ENCODE measurements at places on chromosomes 2 and 18.
A peak's percentile ranks its signal among the peaks of the same experiment; 100 is the strongest.

GRCh38 chr2:48080534-48081316, 174.4 kb upstream of the FBXO11 start:
- no peak for DNase-seq

GRCh38 chr18:46343931-46344372, 239.8 kb downstream of the HAUS1 start:
- DNase-seq = no peak

DNA sequence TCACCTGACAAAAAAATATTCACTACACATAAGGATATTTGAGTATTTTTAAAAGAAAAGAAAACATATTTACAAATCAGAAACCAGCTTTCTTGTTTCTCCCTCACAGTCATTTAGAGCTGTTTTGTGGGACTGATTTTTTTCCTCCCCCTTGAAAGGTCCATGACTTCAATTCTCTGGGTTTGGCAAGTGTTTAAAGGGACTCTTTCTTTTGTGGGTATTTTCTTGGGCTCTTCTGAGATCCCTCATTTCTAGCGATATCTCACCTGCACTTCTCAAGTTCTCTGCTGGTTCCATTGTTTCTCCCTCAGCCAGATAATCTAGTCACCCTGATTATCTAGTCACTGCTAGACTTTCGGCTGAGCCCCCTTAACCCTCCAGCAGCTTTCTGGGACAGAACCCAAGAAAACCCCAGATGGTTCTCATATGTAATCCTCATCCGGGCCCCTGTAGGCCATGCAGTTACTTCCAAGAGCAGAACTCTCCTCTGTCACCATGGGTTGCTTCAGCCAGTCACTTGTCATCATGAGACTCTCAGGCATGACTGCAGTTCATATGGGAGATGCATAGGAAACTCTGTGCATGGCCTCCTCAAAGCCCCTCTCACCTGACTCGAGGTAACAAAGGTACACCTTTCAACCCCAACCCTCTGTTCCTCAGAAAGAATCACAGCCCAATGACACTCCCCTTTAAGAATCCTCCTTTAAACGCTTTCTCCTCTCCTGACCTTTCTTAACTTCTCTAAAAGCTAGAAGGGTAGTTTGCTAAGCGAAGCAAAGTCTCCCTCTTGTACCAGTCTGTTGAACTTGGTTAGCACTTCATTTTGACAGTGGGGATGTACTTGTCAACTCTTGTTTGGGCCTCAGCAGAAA, 36.7 kb upstream of the ITGA4 start:
- no peak for DNase-seq

GRCh38 chr2:187079901-187080300, 230.9 kb upstream of the ZSWIM2 start:
- DNase-seq = no peak

GRCh38 chr2:66305718-66306117, 129.2 kb upstream of the MEIS1 start:
- DNase-seq = peak; percentile 43

- DNase-seq = no peak
These were observed 408.8 kb downstream of the GALNT13 start for GRCh38 chr2:154280543-154280942.

GRCh38 chr2:237715459-237715947, 83.1 kb upstream of the RBM44 start:
- no peak for DNase-seq

DNA sequence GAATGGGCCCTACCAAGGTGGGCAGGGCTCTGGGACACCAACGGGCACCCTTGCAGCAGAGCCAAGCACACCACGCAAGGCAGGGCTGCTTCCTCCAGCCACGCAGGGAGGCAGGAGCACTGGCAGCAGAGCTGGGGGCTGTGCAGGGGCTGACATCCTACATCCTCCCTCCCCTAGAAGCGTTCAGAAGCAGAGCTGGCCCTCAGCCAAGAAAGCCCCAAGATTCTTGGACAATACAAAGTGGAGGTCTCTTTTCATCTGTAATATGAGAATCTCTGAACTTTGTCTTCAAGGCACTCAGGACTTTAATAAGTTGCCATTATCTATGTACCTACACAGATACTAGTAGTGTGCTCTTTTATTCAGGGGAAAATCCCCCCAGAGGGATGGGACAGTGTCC, 128.1 kb upstream of the AGAP1 start:
- DNase-seq = no peak

GRCh38 chr18:60019463-60019840, 119.7 kb downstream of the PMAIP1 start:
- DNase-seq = no peak

GRCh38 chr18:31040686-31041270, 1.8 kb downstream of the DSC3 start:
- no peak for DNase-seq

DNA sequence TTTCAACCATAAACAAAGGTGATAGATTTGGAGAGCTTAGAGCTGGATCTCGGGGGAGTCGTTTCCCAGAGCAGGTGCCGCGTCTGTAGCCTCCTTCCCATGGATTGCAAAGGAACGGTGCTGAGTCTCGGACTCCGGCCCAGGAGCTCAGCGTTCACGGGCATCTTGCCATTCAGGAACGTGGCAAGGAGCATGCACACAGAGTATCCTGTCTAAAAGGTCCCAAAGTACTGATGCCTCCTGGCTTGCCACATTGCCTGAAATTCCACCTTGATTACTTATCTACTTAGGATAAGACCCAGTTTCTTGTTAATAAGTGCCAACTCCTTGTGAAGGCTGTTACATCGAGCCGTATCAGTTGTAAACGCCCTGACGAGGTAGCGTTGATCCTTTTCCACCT, 197.8 kb upstream of the MYT1L start:
- no peak for DNase-seq

- DNase-seq = no peak
These were observed 58.6 kb downstream of the CERS6 start for GRCh38 chr2:168514692-168515091.

All from NCI-H1436 (cell line).